ENCODE measurements at places on chromosomes 13 and 19. TPM values are rescaled to one million over a fixed set of nuclear protein-coding genes. Genes with fewer than 3 reads are reported as not detected.

DNA sequence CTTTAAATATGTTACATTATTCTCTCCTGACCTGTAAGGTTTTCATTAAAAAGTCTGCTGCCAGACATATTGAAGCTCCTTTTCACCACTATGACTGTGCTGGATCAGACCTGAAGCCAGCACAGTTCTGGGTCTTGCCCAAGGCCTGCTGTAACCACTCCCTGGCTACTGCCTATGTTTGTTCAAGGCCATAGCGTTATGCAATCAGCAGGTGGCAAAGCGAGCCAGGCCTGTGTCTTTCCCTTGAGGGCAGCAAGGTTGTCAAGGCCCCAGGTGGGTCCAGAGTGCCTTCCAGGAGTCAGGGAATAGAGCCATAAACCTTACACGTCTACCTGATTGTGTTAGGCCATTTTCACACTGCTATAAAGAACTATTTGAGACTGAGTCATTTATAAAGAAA lies 496.8 kb upstream of the PCDH9 start:
- H3K27me3 ChIP-seq: no peaks in the 10 kb centered on the region
- H3K4me3 ChIP-seq: no peak overlapping the region
- no peak for DNase-seq
- no peak overlapping the region for H3K27ac ChIP-seq
- H3K36me3 ChIP-seq: peaks cover 3% of the 10 kb centered on the region

- H3K27ac ChIP-seq: no peak overlapping the region
- DNase-seq: no peak
- no peaks in the 10 kb centered on the region for H3K4me1 ChIP-seq
- H3K4me3 ChIP-seq: no peak overlapping the region
These were observed 5.2 kb upstream of the ZNF554 start for GRCh38 chr19:2814426-2814825.

DNA sequence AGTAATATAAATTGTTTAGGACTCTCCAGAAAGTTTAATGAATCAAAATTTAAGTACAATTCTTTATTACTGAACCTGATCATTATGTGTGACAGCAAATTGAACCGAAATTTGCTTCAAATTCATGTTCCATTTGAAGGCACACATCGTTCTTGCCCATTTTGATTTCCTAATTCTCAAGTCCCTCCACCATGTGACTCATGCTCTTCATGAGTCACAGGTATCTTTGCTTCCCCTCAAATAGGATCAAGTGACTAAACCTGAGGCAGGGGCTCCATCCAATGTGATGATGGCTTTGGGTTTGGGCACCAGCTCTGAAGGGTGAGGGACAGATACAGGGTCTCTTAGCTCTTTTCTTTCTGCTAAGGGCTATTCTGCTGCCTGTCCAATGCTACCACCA lies 86.1 kb downstream of the THSD1 start:
- no peak overlapping the region for H3K4me3 ChIP-seq
- H3K27ac ChIP-seq: no peak overlapping the region
- H3K4me1 ChIP-seq: no peaks in the 10 kb centered on the region
- no peak for DNase-seq
- H3K36me3 ChIP-seq: no peaks in the 10 kb centered on the region

DNA sequence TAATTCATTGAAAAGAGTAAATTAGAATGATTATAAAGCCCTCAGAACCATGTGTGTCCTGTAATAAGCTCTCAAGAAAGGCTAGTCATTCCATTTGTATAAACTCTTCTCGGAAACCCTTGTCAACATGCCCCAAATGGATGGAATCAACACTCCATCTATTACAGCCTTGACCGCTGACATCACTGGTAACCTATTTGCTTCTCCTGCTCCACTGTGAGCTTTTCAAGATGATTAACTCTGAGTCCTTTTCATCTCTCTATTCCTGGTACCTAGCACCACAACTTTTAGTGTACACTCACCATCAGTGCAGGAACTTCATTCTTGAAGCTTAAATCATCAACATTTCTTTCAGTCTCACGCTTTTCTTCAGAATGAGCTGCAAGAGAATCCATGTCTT lies 612.0 kb downstream of the DCT start:
- H3K4me3 ChIP-seq: no peak overlapping the region
- no peaks in the 10 kb centered on the region for H3K36me3 ChIP-seq
- H3K27me3 ChIP-seq: no peaks in the 10 kb centered on the region
- H3K4me1 ChIP-seq: no peaks in the 10 kb centered on the region
- no peak for DNase-seq
- H3K27ac ChIP-seq: no peak overlapping the region

- DNase-seq: no peak
- H3K4me1 ChIP-seq: no peaks in the 10 kb centered on the region
- H3K27ac ChIP-seq: no peak overlapping the region
- H3K36me3 ChIP-seq: no peaks in the 10 kb centered on the region
- no peak overlapping the region for H3K4me3 ChIP-seq
These were observed 84.7 kb upstream of the DOCK9 start for GRCh38 chr13:99062593-99062992.

DNA sequence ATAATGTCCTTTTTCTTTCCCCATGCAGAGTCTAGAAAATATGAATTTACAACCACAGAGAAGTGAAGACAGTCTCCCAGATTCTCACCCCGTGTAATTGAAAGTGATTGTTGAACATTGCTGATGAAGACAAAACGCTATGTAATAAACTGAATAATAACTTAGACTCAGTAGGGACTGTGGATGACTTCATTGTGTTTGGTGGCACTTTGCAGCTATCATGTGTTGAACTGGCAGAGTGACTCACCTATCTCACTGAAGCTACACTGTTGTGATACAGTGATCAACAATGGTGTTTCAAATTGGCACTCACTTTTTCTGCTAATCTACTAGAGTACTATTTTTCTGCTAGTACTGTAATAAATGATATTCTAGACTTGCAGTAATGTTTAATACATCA lies 261.3 kb downstream of the DACH1 start:
- no peaks in the 10 kb centered on the region for H3K27me3 ChIP-seq
- no peaks in the 10 kb centered on the region for H3K36me3 ChIP-seq
- no peak for DNase-seq
- no peaks in the 10 kb centered on the region for H3K4me1 ChIP-seq
- H3K4me3 ChIP-seq: no peak overlapping the region
- H3K27ac ChIP-seq: no peak overlapping the region

GRCh38 chr13:50235604-50236342 lies 220.5 kb downstream of the KCNRG start:
- H3K27ac ChIP-seq: no peak overlapping the region
- no peaks in the 10 kb centered on the region for H3K27me3 ChIP-seq
- H3K4me3 ChIP-seq: no peak overlapping the region
- peaks cover 3% of the 10 kb centered on the region for H3K4me1 ChIP-seq
- H3K36me3 ChIP-seq: no peaks in the 10 kb centered on the region

DNA sequence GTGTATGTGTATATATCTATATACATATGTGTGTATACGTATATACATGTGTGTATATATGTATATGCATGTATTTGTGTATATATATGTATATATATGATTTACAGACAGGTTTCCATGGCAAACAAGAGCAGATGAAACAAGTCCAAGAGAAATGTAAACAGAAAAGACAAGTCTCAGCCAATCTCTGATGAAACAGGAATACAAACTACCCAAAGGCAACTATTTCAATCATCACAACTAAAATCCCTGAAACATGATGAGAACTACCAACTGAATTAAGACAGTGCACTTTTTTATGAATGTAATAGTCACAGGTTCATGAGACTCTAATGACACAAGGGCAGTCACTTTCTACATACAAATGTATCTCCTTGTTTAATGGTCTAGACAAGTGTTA lies 140.2 kb downstream of the TNFRSF19 start:
- H3K36me3 ChIP-seq: no peaks in the 10 kb centered on the region
- no peaks in the 10 kb centered on the region for H3K27me3 ChIP-seq
- no peak overlapping the region for H3K27ac ChIP-seq
- H3K4me3 ChIP-seq: no peak overlapping the region

DBP gene
- 10.3 TPM for total RNA-seq

AXL gene
- total RNA-seq: 45.6 TPM

PCSK4 gene
- total RNA-seq: 12.5 TPM

CCL25 gene
- total RNA-seq: 1.2 TPM

Data from neural progenitor cell (in vitro differentiated cells).